Esophagus mucosa (tissue), 1 donor: ENCODE measurements at places on chromosomes 3 and 15.

DNA sequence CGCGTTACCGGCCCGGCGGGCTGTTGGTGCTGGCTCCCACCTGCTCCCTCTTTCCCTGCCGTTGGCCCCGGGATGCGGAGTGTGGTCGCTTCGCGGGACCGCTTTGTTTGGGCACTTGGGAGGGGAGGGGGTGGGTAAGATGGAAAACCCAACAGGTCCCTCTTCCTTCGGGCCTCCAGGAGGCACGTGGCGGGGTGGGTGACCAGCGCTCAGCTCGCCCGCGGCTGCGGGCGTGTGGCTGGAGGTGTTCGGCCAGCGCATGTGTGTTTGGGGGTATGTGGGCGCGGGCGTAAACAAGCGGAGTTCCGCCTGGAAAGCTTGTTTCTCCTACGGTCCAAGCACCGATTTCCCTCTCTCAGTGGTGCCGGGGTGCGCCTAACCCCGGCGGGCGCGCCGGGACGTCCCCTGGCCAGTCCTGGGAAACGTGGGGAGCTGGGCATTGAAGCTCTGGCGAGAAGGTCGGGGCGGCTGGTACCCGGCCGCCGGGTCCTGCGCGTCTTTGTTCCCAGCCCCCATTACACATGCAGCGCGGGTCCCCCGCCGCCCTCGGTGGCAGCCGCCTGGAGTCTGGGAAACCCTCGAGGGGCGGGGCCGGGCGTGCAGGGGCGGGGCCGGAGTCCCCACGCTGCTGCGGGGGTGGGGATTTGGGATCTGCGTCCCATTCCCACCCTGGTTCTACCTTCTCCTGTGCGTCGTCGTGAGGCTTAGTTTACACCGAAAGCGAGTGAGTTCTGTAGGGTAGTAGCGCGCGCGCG, 1.4 kb downstream of the ACVR2B start:
- ATAC-seq: peak; percentile 52

- no peak for ATAC-seq
Observed at GRCh38 chr3:180705619-180706018, 26.3 kb upstream of the CCDC39 start.

GRCh38 chr3:123163141-123163540, 38.6 kb upstream of the SEC22A start:
- ATAC-seq: no peak

DNA sequence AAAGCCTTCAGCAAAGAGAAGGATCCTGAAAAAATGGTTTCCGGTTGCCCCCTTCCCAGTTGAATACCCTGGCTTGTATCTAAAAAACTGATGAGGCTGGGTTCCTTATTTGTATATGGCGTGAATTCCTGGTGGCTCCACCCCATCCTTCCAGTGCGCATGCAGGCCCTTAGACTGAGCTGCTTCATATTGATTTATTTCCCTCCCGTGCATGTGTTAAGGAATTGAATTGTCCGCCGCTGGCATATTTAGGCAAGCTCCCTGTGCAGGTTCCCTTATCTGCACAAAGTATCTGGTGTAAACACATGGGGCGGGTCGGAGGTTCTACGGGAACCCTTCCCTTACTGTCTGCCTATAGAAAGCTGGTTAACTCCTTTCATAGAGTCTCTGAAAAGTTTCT, 362.4 kb downstream of the FEZF2 start:
- ATAC-seq: no peak

DNA sequence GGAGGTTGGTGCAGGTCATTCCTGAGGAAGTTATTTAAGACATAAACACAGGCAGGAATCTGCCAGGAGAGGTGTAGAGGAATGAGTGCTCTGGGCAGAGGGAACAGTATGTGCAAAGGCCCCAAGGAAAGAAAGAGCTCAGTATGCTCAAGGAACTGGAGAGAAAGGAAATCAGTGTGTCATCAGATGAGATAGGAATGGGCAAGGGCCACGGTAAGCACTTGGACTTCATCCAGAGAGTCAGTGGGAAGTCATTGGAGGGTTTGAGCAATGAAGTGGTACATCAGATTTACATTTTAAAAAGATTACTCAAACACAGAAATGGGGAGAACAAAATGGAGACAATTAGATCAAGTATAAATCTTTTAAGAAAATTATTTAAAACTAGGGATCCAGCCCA, 272.2 kb downstream of the ADAMTSL3 start:
- no peak for ATAC-seq

GRCh38 chr3:257826-258225, 61.3 kb downstream of the CHL1 start:
- no peak for ATAC-seq

- no peak for ATAC-seq
Observed at GRCh38 chr3:137992592-137992991, 17.4 kb upstream of the CLDN18 start.

DNA sequence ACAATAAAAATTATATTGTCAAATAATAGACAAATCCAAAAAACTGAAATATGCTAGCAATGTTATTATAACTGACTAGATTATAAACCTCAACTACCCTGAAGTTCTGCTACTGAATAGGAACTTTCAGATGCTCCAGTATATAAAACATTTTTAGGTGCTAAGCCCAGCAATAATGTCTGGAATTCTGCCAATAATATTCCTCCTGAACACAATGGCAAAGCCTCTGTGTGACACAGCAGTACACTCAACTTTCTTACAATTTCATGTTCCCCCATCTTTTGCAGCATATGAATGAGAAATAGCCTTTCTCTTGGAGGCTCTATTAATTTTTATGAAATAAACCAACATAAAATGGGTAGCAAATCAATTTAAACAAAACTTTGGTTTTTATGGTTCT, 29.5 kb downstream of the ATOSA start:
- no peak for ATAC-seq

DNA sequence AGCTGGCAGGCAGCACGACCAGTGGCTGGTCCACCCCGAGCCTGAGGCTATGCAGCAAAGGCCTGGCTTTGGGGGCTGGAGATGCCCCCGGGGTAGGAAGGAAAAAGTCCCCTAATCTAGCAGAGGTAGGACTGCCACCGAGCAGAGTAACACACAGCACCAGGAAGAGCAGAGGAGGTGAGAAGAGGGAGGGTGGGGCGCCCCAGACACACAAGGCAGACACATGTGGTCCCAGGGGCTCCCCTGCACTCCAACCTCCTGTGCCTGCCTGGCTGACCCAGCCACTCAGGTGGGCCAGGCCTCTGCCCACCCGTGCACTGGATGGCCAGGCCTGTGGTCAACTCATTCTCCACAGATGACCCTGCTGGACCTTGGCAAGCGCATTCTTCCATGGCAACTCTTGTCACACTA, 112.4 kb downstream of the ADCY5 start:
- ATAC-seq: no peak

- no peak for ATAC-seq
Observed at GRCh38 chr3:14487086-14487485, 53.1 kb downstream of the GRIP2 start.

GRCh38 chr15:75178171-75178937, 23.3 kb upstream of the C15orf39 start:
- no peak for ATAC-seq

DNA sequence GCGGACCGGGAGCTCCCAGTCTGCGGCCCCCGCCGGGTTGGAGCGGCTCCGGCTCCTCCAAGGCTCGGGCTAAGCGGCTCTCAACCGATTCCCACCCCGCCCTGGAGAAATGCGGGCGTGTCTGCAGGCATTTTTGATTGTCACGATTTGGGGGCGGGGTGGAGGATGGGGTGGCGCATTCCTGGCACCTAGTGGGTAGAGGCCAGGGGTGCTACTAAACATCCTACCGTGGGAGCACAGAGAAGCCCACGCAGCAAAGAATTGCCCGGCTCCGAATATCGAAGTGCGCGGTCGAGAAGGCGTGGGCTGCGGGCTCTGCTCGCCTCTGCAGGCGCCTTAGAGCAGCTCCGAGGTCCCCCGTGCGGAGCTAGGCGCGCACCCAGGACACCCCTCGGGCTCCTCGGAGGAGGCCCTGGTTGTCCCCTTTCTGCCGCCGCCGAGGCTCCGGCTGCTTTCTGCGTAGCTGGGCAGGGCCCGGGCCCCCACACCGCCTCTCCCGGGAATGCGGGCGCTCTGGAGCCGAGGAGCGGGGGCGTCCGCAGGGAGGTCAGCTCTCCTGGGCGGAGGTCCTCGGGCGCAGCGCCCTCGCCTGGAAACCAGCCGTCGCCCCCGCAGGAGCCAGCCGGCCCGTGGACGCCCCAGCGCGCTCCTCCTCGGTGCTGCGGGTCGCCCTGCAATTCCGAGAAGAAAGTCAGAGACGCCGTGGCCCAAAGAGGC, 16.5 kb upstream of the LAMP3 start:
- ATAC-seq: peak; percentile 64

GRCh38 chr3:52109611-52110301, 44.5 kb downstream of the POC1A start:
- ATAC-seq: no peak

- ATAC-seq: no peak
Observed at GRCh38 chr3:190401963-190402362, 14.0 kb downstream of the CLDN16 start.
